ENCODE measurements at places on chromosomes 5 and 9.

GRCh38 chr9:92747459-92748232 is 17.0 kb downstream of the BICD2 start:
- peak overlapping the region; percentile 67 for H3K27ac ChIP-seq
- no peak overlapping the region for H3K4me3 ChIP-seq
- H3K36me3 ChIP-seq = no peaks in the 10 kb centered on the region
- DNase-seq = no peak
- peaks cover 96% of the 10 kb centered on the region for H3K4me1 ChIP-seq

DNA sequence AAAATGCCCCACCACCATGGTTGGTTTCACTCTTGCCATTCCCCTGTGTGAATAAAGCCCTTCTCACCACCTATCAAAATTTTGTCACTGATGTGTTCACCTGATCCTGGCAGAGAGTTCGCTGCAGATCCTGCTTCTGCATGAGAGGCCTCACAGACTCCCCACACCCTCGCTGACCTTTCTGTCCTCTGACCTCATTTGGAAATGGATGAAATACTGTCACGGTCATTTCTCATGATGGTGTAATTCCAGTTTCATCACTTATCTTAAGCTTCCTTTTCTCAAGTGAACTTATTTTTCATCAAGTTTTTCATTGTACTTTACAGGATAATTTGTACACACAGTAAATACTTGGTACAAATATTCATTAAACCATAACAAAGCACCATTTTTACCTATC is 131.3 kb downstream of the FRMD3 start:
- H3K4me1 ChIP-seq = peaks cover 23% of the 10 kb centered on the region
- no peak for DNase-seq
- H3K27me3 ChIP-seq = no peaks in the 10 kb centered on the region
- H3K27ac ChIP-seq = no peak overlapping the region
- no peak overlapping the region for H3K4me3 ChIP-seq
- H3K36me3 ChIP-seq = no peaks in the 10 kb centered on the region

- no peak for DNase-seq
- no peak overlapping the region for H3K27ac ChIP-seq
- no peaks in the 10 kb centered on the region for H3K27me3 ChIP-seq
- no peaks in the 10 kb centered on the region for H3K36me3 ChIP-seq
These were observed 38.6 kb downstream of the CAMK4 start for GRCh38 chr5:111262815-111263214.

- H3K36me3 ChIP-seq = no peaks in the 10 kb centered on the region
- H3K27me3 ChIP-seq = no peaks in the 10 kb centered on the region
- no peak overlapping the region for H3K27ac ChIP-seq
- DNase-seq = no peak
- H3K4me1 ChIP-seq = no peaks in the 10 kb centered on the region
These were observed 34.1 kb downstream of the ELOVL7 start for GRCh38 chr5:60809891-60810425.

- H3K27me3 ChIP-seq = no peaks in the 10 kb centered on the region
- H3K36me3 ChIP-seq = no peaks in the 10 kb centered on the region
- DNase-seq = no peak
- H3K4me3 ChIP-seq = peak overlapping the region; percentile 83
These were observed 975 bp downstream of the TPRN start for GRCh38 chr9:137199411-137200121.

DNA sequence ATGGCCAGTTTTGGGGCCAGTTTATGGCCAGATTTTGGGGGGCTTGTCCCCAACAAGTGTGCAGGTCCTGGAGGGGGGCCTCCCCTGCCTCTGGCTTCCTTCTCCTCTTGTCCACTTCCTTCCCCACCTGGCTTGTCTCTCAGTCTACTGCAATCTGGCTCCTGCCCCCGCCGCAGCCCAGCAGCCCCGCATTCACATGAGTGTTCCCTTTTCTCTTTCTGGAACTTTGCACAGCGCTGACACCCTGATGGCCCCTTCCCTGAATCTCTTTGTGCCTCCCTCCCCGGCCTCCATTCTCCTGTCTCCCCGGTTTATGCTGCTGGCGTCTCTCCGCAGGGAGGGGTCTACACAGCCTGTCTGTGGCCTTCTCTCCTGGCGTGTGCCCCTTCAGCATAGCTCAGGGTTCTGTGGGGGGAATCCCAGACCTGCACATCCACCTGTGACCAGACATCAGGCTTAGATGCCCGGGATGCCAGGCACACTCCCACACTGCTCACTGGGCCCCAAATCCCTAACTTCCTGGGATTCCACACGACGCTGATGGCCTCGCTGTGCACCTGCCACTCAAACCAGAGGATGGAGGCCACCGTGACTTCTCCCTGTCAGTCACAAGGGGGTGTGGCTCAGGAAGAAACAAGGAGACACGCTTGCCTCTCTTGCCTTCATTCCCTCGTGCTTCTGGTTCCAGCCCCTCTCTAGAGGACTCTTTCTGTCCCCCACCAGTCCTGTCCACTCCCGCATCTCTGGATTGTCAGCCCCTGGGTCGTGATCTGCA is 17.5 kb downstream of the TRIP13 start:
- H3K4me1 ChIP-seq = no peaks in the 10 kb centered on the region
- H3K4me3 ChIP-seq = no peak overlapping the region
- H3K27me3 ChIP-seq = no peaks in the 10 kb centered on the region
- H3K36me3 ChIP-seq = no peaks in the 10 kb centered on the region

DNA sequence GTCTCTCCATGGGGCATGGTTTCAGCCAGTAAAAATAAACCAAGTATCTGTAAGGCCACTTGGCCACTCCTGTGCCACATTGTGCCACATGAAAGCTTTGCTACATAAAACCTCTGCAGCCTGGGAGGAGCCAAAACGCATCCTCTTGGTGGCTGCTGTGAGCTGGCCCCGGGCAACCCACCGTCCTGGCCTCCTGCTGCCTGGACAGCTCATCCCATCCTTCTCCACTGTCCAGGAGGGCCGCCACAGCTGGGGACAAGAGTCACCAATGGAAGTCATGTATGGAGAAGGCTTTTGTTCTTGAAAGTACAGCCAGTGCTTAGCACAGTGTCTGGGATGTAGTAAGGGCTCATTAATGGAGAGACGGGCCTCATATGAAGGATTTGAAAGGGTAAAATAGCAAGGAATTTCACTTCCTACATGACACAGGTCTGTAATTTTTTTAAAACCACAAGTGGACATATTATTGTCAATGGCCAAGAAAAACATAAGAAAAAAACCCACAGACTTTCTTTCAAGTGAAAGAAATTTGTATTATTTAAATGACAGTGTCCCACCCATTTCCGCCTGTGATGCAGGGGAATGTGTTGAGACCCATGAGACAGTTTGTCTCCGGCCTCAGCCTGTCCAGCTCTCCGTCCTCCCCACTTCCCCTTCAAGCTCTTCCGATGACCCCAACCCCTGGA is 6.6 kb downstream of the PTGES start:
- H3K27ac ChIP-seq = no peak overlapping the region
- no peaks in the 10 kb centered on the region for H3K36me3 ChIP-seq
- H3K4me3 ChIP-seq = no peak overlapping the region
- H3K27me3 ChIP-seq = peaks cover 13% of the 10 kb centered on the region
- no peaks in the 10 kb centered on the region for H3K4me1 ChIP-seq

- DNase-seq = no peak
- no peaks in the 10 kb centered on the region for H3K4me1 ChIP-seq
- no peak overlapping the region for H3K27ac ChIP-seq
- no peaks in the 10 kb centered on the region for H3K27me3 ChIP-seq
- H3K4me3 ChIP-seq = no peak overlapping the region
- H3K36me3 ChIP-seq = no peaks in the 10 kb centered on the region
These were observed 977.2 kb upstream of the NUDT12 start for GRCh38 chr5:104539618-104540350.

- no peak overlapping the region for H3K4me3 ChIP-seq
- H3K4me1 ChIP-seq = no peaks in the 10 kb centered on the region
- H3K36me3 ChIP-seq = no peaks in the 10 kb centered on the region
- DNase-seq = no peak
These were observed 131.4 kb upstream of the SHB start for GRCh38 chr9:38200431-38200830.

- H3K36me3 ChIP-seq = peaks cover 83% of the 10 kb centered on the region
- H3K4me1 ChIP-seq = no peaks in the 10 kb centered on the region
- no peak for DNase-seq
- H3K27ac ChIP-seq = no peak overlapping the region
These were observed 128.7 kb downstream of the NIPBL start for GRCh38 chr5:37005252-37005651.

GRCh38 chr9:27386571-27387091 is 89.7 kb upstream of the EQTN start:
- H3K36me3 ChIP-seq = no peaks in the 10 kb centered on the region
- no peaks in the 10 kb centered on the region for H3K27me3 ChIP-seq
- peaks cover 6% of the 10 kb centered on the region for H3K4me1 ChIP-seq
- DNase-seq = no peak
- no peak overlapping the region for H3K4me3 ChIP-seq

GRCh38 chr9:93555370-93555769 is 21.0 kb upstream of the PHF2 start:
- H3K27ac ChIP-seq = no peak overlapping the region
- H3K4me3 ChIP-seq = no peak overlapping the region
- no peaks in the 10 kb centered on the region for H3K27me3 ChIP-seq
- peaks cover 5% of the 10 kb centered on the region for H3K4me1 ChIP-seq

DNA sequence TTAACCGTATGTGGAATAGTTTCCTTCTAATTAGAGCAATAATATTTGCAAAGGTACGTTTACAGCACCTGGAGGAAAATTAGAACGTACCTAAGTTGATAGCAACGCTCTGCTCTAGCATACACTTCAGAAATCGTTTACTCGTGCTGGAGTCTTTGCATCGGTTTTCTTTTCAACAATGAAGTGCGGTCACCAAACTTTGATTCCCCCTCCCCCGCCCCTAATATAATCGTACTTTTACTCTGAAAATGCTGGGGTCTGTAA is 506 bp downstream of the ADAMTS19 start:
- H3K27ac ChIP-seq = peak overlapping the region; percentile 46
- peaks cover 24% of the 10 kb centered on the region for H3K4me1 ChIP-seq
- H3K4me3 ChIP-seq = peak overlapping the region; percentile 72
- H3K27me3 ChIP-seq = peaks cover 68% of the 10 kb centered on the region
- H3K36me3 ChIP-seq = no peaks in the 10 kb centered on the region

GRCh38 chr5:56003179-56003578 is 8.4 kb upstream of the IL6ST start:
- H3K27ac ChIP-seq = no peak overlapping the region
- DNase-seq = no peak
- no peaks in the 10 kb centered on the region for H3K36me3 ChIP-seq

- no peaks in the 10 kb centered on the region for H3K36me3 ChIP-seq
- no peak for DNase-seq
These were observed 149.7 kb upstream of the ADAMTS16 start for GRCh38 chr5:4990462-4990861.

DNA sequence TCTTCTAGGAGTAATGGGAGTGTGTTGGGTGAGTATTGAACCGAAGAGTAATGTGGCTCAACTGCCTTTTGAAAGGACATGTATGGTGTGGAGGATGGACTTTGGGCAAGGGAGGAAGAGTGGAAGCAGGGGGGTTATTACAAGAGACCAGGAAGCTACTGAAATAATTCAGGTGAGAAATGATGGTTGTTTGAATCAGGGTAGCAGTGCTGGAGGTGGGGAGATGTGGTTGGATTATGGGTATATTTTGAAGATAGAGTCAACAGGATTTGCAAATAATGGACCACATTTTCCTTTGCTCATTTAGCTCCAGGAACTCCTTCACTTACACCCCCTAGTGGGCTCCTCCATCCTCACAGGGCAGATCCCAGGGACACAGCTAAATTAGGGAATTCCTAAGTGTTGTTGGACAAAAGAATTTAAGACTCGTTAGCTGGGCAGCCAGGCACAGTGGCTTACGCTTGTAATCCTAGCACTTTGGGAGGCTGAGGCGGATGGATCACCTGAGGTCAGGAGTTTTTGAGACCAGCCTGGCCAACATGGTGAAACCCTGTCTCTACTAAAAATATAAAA is 1.2 kb upstream of the SLC4A9 start:
- no peak for DNase-seq
- H3K36me3 ChIP-seq = no peaks in the 10 kb centered on the region
- peaks cover 18% of the 10 kb centered on the region for H3K4me1 ChIP-seq
- no peak overlapping the region for H3K4me3 ChIP-seq

DNA sequence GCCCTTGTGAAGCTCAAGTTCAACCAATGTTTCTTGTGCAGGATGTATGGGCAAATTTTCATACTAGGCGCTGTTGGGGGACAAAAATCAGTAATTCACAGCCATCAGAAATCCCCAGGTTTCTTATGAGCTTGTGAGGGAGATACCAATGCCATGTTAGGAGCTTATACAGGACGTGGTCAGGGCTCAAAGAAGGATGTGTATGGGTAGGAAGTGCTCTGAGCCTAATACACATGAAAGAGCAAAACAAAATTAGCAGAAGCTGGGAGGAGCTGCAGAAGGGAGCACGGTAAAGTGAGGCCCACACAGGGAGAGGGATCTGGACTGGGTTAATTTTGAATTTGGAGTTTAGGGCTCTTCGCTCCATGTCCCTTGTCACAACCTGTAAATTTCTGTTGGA is 114.6 kb upstream of the MAP3K1 start:
- DNase-seq = no peak
- no peak overlapping the region for H3K27ac ChIP-seq
- no peaks in the 10 kb centered on the region for H3K36me3 ChIP-seq
- no peaks in the 10 kb centered on the region for H3K27me3 ChIP-seq
- peaks cover 37% of the 10 kb centered on the region for H3K4me1 ChIP-seq
- H3K4me3 ChIP-seq = no peak overlapping the region

DNA sequence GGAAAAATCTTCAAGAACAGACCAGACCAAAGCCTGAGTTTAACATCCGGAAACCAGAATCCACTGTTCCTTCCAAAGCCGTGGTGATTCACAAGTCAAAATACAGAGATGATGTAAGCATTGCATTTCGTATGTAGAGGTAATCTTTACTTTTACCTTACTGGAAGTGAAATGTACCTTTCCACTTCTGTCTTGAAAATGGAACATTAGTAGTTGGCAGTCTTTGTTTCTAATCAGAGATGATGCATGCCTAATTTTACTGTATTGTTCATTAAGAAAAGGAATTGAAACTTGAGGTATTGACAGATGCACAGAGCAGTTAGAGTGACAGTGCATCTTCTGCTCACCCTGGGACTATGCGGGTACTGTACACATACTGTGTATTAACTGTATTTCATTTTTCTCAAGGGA is 34.6 kb downstream of the HABP4 start:
- no peak for DNase-seq
- peaks cover 26% of the 10 kb centered on the region for H3K36me3 ChIP-seq
- H3K4me3 ChIP-seq = no peak overlapping the region
- peaks cover 32% of the 10 kb centered on the region for H3K4me1 ChIP-seq
- H3K27ac ChIP-seq = no peak overlapping the region

DNA sequence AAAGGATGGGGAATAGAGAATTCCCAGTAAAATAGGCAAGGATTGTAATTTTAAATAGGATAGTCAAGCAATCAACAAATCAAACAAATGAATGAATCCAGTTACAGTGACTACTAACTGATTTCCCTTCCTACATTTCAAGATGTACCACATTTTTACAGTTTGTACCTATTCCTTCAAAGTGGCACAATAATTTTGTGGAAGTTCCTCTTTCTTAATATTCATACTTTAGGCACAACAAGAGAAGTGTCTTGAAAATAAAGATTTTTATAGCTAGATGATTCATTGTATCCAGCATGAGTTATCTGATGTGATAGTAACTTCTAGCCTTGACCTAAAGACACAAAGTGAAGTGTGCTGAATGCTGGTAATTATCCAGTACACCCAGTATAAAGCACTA is 122.2 kb upstream of the ACOT12 start:
- H3K4me3 ChIP-seq = no peak overlapping the region
- no peak overlapping the region for H3K27ac ChIP-seq
- H3K4me1 ChIP-seq = no peaks in the 10 kb centered on the region
- no peaks in the 10 kb centered on the region for H3K27me3 ChIP-seq
- no peak for DNase-seq
- H3K36me3 ChIP-seq = no peaks in the 10 kb centered on the region

Data from left ventricle myocardium inferior (tissue), 1 donor.